Testis (tissue), 5 donors: ENCODE measurements at places on chromosomes 2 and 18.

DNA sequence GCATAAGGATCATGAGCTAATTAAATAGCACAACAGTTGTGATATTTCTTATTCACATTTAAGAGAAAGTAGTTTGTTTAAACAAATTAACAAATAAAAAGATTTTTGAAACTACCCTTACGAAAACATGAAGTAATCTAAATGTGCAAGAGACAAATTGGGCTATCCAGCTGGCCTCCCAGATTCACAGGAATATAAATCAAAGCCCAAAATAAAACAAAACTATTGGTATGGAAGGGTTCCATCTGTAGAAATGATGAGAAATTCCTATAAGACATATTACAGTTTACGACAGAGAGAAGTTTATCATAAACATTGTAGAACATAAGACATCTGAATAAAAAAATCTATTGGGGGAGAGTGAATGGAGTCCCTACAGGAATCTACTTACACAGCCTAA, 1125.1 kb downstream of the TDRD15 start:
- no peak overlapping the region for H3K27ac ChIP-seq
- H3K36me3 ChIP-seq: no peaks in the 10 kb centered on the region
- DNase-seq: no peak
- no peaks in the 10 kb centered on the region for H3K27me3 ChIP-seq

- no peaks in the 10 kb centered on the region for H3K27me3 ChIP-seq
- no peak for DNase-seq
- no peak overlapping the region for H3K4me3 ChIP-seq
These were observed 40.2 kb downstream of the CWC22 start for GRCh38 chr2:179966778-179967394.

- no peaks in the 10 kb centered on the region for H3K4me1 ChIP-seq
- no peak overlapping the region for H3K27ac ChIP-seq
- DNase-seq: no peak
- H3K4me3 ChIP-seq: no peak overlapping the region
- H3K27me3 ChIP-seq: no peaks in the 10 kb centered on the region
These were observed 24.8 kb downstream of the BMPR2 start for GRCh38 chr2:202400941-202401340.

GRCh38 chr2:120509213-120509815, 163.4 kb downstream of the INHBB start:
- H3K27me3 ChIP-seq: no peaks in the 10 kb centered on the region
- no peak overlapping the region for H3K27ac ChIP-seq
- H3K4me1 ChIP-seq: peaks cover 4% of the 10 kb centered on the region
- no peak overlapping the region for H3K4me3 ChIP-seq
- DNase-seq: no peak
- H3K36me3 ChIP-seq: no peaks in the 10 kb centered on the region

DNA sequence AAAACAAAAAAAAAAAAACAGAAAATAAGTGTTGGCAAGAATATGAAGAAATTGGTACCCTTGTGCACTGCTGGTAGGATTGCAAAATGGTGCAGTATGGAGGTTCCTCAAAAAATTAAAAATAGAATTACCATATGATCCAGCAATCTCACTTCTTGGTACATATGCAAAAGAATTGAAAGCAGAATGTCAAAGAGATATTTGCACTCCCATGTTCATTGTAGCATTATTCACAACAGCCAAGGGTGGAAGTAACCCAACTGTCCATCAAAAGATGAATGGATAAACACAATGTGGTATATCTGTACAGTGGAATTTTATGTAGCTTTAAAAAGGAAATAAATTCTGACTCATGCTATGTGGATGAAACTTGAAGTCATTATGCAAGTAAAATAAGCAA, 72.8 kb upstream of the POU3F3 start:
- no peak overlapping the region for H3K4me3 ChIP-seq
- DNase-seq: no peak
- H3K27me3 ChIP-seq: no peaks in the 10 kb centered on the region
- H3K27ac ChIP-seq: no peak overlapping the region
- H3K36me3 ChIP-seq: no peaks in the 10 kb centered on the region

DNA sequence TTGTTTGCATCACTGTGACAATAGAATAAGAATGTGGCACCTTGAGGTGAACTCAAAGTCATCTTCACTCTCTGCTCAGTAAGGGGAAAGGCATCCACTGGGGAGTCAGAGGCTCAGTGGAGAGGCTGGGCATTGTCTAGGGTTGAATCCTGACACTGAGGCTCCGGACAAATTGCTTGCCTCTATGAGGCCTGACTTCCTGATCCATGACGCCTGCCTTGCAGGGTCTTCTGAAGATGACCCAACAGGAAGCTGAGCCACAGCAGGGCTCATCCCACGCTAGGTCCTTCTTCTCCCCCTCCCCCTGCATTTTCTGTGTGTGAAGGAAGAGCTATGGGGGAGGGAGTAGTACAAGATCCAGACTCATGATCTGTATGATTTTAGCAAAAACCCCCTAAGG, 265.1 kb downstream of the SH3BP4 start:
- no peaks in the 10 kb centered on the region for H3K36me3 ChIP-seq
- no peak for DNase-seq
- H3K4me1 ChIP-seq: no peaks in the 10 kb centered on the region
- no peaks in the 10 kb centered on the region for H3K27me3 ChIP-seq

DNA sequence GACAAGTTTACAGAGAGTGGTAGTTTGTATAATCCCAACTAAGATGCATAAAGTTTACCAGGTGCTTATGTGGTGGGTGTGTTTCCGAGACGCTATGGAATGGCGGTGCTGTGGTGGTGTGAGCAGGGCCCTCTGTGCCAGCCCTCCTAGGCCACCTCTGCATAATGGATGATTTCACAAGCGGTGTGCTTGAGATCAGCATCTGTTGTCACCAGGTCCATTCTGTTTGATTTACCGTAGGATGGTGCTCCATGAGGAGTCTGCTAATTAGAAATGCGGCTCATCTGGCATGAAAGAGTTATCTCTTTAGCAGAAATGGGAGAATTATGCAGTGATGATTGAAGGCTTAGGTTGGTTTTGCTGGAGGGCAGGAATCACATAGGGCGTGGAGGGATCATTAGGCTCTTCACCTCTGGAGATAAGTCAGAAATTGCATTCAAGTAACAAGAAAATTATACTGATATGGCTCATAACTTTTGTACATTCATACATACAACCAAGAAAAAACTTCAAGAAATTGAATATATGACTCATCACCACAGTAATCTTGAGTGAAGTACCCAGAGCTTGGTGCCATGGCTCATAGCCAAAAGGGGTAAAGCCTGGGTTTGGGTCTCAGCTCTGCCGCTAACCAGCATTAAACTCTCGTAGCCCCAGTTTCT, 41.4 kb downstream of the CRIM1 start:
- DNase-seq: no peak
- H3K36me3 ChIP-seq: no peaks in the 10 kb centered on the region
- H3K4me3 ChIP-seq: no peak overlapping the region
- H3K4me1 ChIP-seq: no peaks in the 10 kb centered on the region
- no peaks in the 10 kb centered on the region for H3K27me3 ChIP-seq
- H3K27ac ChIP-seq: no peak overlapping the region

- peak; percentile 57 for DNase-seq
- H3K27me3 ChIP-seq: no peaks in the 10 kb centered on the region
- no peaks in the 10 kb centered on the region for H3K36me3 ChIP-seq
- H3K4me1 ChIP-seq: peaks cover 18% of the 10 kb centered on the region
These were observed 58.9 kb downstream of the FAM168B start for GRCh38 chr2:131034122-131035051.

GRCh38 chr2:8312221-8312620, 369.6 kb upstream of the ID2 start:
- H3K4me1 ChIP-seq: no peaks in the 10 kb centered on the region
- H3K36me3 ChIP-seq: no peaks in the 10 kb centered on the region
- DNase-seq: no peak
- H3K27me3 ChIP-seq: no peaks in the 10 kb centered on the region
- no peak overlapping the region for H3K27ac ChIP-seq

- H3K4me3 ChIP-seq: no peak overlapping the region
- DNase-seq: no peak
- H3K27ac ChIP-seq: no peak overlapping the region
- H3K27me3 ChIP-seq: no peaks in the 10 kb centered on the region
These were observed 94.0 kb downstream of the CDK15 start for GRCh38 chr2:201900362-201900761.

- peak overlapping the region; percentile 85 for H3K27ac ChIP-seq
- H3K4me3 ChIP-seq: no peak overlapping the region
- DNase-seq: peak; percentile 90
- H3K36me3 ChIP-seq: no peaks in the 10 kb centered on the region
- no peaks in the 10 kb centered on the region for H3K27me3 ChIP-seq
- peaks cover 16% of the 10 kb centered on the region for H3K4me1 ChIP-seq
These were observed 208.0 kb downstream of the ZFP36L2 start for GRCh38 chr2:43018179-43019024.

DNA sequence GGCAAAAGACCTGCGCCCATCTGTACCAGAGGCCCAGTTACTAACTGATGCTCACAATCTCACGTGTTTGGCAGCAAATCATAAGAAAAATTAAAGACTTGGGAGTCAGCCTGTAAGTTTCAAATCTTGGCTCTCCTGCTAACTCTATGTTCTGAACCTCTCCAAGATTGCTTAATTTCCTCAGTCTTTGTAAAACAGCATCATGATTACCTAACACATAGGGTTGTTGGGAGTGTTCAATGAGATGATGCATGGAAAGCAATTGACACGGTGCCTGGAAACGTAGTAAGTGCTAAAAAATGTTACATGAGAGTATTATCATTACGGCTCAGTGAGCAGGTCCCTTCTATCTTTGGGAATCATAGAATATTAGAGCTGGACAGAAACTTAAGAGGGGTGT, 497.6 kb upstream of the TCF4 start:
- H3K4me3 ChIP-seq: no peak overlapping the region
- peaks cover 3% of the 10 kb centered on the region for H3K4me1 ChIP-seq
- no peaks in the 10 kb centered on the region for H3K27me3 ChIP-seq
- no peak for DNase-seq
- no peak overlapping the region for H3K27ac ChIP-seq

- no peaks in the 10 kb centered on the region for H3K36me3 ChIP-seq
- no peaks in the 10 kb centered on the region for H3K27me3 ChIP-seq
- no peak overlapping the region for H3K27ac ChIP-seq
- no peaks in the 10 kb centered on the region for H3K4me1 ChIP-seq
These were observed 35.3 kb downstream of the NCKAP5 start for GRCh38 chr2:133532919-133533318.

DNA sequence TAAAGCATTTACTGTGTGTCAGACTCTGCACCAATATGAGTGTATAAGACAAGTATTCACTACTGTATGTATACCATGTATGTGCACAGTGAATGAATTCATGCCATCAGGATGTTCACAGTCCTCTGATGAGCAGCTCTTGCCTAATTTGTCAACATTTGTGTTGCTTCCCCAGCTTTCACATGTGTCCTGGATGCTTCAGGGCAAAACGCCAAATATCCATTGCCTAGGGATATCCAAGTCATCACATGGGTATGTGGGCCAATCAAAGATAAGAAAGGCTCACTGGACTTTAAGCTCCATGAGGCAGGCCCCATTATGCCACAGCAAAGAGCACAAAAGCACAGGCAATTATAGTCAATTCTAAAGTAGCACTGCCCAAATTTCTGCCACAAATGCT, 134.2 kb upstream of the CHAC2 start:
- no peak overlapping the region for H3K27ac ChIP-seq
- H3K4me3 ChIP-seq: no peak overlapping the region
- H3K36me3 ChIP-seq: no peaks in the 10 kb centered on the region
- no peaks in the 10 kb centered on the region for H3K4me1 ChIP-seq

DNA sequence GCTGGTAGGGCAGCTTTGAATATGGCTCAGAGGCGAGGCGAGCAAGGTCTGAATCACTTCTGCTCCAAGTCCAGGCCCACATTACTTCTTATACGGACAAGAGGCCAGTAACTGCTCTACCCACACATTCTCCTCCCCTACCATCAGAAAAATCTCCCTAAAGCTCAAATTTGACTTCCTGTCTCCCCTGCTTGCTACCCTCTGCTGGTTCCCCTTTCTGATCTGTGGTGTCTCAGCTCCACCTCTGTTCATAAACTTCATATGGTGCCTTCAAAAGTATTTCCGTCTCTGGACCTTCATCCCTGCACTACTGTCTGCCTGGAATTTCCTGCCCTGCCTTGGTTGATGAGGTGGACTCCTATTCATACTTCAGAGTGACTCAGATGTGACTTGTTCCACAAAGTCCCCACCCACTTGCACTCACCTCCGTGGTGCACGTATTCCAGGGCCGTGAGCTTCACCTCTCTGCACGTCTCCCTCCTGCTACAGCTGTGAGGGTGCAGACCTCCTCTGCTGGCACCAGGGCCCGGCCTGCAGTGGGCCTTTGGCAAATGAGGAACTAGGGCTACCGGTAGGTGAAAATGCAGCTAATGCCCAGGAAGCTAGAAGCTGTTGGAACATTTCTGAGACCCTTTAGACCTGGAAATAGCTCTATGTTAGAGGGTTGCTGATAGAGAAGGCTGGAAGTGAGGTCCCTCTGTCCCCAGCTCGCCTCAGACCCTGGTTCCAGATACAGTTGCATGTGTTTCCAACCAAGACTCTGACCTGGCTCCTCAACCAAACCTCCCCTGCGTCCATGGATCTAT, 24.6 kb upstream of the KCMF1 start:
- no peaks in the 10 kb centered on the region for H3K27me3 ChIP-seq
- DNase-seq: no peak
- H3K36me3 ChIP-seq: no peaks in the 10 kb centered on the region
- no peak overlapping the region for H3K4me3 ChIP-seq
- no peaks in the 10 kb centered on the region for H3K4me1 ChIP-seq

DNA sequence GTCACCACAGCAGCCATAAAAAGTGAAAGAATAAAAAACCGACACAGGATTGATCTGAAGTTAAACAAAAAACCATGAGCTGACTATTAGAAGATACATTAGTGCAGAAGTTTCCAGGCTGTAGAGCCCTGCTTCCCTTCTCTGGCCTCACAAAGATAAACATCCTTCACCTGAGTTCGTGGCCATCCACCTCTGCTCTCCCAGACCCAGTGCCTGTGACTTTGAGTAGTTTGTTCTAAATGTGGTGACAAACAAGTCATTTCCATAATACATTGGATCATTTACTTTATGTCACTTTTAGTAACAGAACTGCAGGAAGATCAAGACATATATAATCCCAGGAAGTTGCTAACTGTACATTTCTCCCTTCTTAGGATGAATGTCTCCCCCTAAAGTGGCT, 241.9 kb upstream of the MAP2 start:
- H3K4me3 ChIP-seq: no peak overlapping the region
- H3K27ac ChIP-seq: no peak overlapping the region
- H3K36me3 ChIP-seq: no peaks in the 10 kb centered on the region
- no peaks in the 10 kb centered on the region for H3K4me1 ChIP-seq
- H3K27me3 ChIP-seq: no peaks in the 10 kb centered on the region

DNA sequence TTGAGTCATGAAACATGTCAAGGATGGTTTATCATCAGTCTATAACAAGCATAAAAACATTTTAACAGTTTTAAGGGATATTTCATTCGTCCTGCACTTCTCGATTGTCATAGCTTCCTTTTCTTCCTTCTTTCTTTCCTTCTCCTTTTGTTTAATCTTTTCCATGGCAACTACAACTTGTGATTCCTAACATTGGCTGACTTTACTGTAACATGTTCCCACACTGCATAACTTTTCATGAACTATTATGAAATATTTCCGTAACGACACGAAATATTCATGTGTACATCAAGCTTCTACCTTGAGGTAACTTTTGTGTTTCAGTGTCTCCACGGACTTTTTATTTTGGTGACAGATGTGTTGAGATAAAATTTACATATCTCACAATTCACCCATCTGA, 134.4 kb downstream of the ACTR3 start:
- no peak overlapping the region for H3K4me3 ChIP-seq
- no peak for DNase-seq
- no peaks in the 10 kb centered on the region for H3K4me1 ChIP-seq

GRCh38 chr18:55407191-55407590, 180.8 kb downstream of the TCF4 start:
- no peaks in the 10 kb centered on the region for H3K27me3 ChIP-seq
- no peaks in the 10 kb centered on the region for H3K36me3 ChIP-seq
- DNase-seq: no peak
- no peak overlapping the region for H3K4me3 ChIP-seq
